RPMI7951 (cell line): ENCODE measurements at places on chromosomes 16 and 17. TPM values are rescaled to one million over a fixed set of nuclear protein-coding genes. Genes with fewer than 3 reads are reported as not detected.

DNA sequence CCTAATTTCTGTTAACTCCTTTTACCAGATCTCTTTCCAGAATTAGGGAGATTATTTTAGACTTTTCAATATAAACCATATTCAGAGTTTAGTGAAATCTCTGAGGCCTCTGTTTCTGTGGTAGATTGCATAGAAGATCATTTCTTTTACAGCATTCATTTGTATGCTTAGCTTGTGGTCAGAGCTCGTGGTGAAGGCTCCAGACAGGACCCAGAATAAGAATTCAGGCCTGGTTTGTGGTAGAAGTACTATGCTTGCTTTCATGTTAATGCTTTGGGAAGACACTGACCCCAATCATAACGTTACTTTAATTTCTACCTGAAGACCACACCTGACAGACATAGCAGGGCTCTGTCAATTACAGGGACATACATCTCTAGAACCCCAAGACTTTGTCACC, 258.1 kb downstream of the FTO start:
- no peak for DNase-seq

SPATA22 gene
- not detected in 2 replicates for total RNA-seq

- DNase-seq = peak; percentile 31
Measured at GRCh38 chr17:81712468-81713003, 452 bp downstream of the SLC25A10 start.

DNA sequence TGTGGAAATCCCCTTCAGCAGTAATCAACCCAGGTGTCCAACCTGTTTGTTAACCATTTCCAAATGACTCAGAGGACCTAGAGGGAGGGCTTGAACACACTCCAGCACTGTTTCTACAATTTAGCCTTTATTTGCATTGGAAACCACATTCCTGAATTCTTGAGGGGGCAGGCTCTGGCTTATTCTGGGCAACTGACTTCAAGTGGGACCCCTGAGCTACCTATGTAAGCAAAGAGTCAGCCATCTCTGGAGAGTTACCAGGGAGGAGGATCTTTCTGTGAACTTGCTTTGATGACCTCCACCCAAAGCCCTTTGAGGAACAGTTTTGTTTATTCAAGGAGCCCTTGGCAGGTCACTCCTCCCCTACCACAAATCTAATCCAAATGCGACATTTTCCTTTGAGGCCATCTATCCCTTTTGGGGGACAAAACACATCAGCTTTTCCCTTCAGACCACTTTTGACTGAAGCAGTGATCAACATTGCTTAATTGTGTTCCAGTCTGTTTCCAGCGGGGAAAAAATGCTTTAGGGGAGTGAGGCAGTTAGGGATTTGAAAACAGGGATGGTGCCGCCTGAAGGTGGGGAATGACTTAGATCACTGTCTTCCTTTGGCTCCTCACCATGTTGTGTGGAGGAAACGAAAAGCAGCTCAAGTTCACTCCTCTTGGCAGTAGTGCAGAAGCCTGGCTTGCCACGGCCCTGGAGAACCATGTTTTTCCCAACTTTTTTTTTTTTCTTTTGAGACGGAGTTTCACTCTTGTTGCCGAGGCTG, 46.2 kb downstream of the TUBD1 start:
- peak; percentile 85 for DNase-seq

DNA sequence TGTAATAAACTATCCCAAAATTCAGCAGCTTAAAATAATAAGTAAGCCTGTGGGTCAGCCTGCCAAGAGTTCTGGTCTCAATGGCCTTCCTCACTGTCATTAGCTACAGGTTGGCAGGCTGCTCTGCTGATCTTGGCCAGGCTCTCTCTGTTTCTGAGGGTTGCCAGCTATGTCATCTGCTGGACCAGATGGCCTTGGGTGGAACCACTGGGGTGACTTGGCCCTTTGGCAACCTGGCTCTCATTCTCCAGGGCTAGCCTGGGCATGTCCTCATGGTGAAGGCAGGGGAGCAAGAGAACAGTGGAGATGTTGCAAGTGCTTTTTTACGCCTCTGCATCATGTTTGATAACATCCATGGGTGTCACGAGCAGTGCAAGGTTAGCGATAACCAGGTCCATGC, 13.9 kb downstream of the ITGAM start:
- DNase-seq = no peak

- DNase-seq = peak; percentile 18
Measured at GRCh38 chr17:17780922-17781590, 55.7 kb downstream of the SREBF1 start.

KRT17 gene
- 35.9 and 48.9 TPM in 2 replicates for total RNA-seq

MYL4 gene
- total RNA-seq = not detected in 2 replicates

DNA sequence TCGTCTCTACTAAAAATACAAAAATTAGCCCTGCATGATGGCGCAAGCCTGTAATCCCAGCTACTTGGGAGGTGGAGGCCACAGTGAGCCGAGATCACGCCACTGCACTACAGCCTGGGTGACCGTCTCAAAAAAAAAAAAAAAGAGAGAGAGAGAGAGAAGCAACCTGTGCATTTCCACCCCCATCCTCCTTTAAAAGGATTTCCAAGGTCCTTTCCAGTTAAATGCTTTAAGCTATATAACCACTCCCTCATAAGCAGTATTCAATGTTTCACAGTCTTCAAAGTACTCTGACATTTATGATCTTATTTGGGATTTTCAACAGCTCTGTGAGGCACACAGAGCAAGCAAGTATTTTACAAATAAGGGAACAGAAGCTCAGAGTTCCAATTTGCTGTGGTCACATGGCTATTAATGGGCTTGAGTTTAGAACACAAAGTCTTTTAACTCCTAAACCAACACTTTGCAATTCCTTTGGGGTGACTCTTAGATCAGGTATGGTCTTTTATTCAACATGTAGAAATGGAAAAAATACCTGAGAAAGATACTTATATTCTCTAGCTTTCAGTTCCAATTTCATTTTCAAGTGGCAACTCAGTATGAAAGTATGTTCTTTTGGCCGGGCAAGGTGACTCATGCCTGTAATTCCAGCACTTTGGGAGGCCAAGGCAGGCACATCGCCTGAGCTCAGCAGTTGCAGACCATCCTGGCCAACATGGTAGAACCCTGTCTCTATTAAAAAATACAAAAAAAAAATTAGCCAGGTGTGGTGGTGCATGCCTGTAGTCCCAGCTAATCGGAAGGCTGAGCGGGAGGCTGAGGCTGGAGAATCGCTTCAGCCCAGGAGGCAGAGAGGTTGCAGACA, 31.3 kb downstream of the SPOP start:
- peak; percentile 71 for DNase-seq

CDR2L gene
- total RNA-seq = 8.4 and 8.9 TPM in 2 replicates

STX1B gene
- total RNA-seq = 0.29 and 0.60 TPM in 2 replicates

ATP2A3 gene
- 0.59 and 0.96 TPM in 2 replicates for total RNA-seq

GRCh38 chr17:59167571-59168001, 12.0 kb downstream of the PRR11 start:
- DNase-seq = peak; percentile 43

- DNase-seq = no peak
Measured at GRCh38 chr17:57102122-57102521, 17.1 kb downstream of the AKAP1 start.

TVP23C gene
- total RNA-seq = 7.3 and 9.7 TPM in 2 replicates

NLRC3 gene
- total RNA-seq = 0.12 TPM in 1 of 2 replicates, not detected in the other

DNA sequence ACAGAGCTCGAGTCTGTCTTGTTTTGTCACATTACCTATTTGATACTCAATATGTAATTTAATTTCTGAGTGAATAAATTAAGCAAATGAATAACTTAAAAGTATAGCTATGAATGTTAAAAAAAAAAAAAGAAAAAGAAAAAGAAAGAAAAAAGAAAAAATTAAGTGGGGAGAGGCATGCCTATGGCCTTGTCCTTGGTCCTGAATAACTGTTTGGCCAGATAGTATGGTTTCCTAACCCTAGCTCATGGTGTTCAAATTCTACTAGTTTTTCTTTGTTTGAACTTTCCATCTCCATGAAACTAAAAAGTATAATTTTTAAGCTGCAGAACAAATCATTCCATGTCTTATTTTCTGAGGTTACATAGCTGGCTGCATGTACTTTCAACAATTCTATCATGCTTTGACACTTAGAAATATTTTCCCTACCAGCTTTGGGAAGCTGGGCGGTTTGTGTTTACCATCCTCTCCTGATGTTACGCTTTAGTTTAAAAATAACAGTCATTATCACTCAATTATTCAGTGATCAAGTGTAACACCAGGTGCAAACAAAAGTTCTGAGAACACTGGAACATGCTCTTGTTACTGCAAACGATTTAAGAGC, 31.8 kb downstream of the TOX3 start:
- DNase-seq = no peak

DNA sequence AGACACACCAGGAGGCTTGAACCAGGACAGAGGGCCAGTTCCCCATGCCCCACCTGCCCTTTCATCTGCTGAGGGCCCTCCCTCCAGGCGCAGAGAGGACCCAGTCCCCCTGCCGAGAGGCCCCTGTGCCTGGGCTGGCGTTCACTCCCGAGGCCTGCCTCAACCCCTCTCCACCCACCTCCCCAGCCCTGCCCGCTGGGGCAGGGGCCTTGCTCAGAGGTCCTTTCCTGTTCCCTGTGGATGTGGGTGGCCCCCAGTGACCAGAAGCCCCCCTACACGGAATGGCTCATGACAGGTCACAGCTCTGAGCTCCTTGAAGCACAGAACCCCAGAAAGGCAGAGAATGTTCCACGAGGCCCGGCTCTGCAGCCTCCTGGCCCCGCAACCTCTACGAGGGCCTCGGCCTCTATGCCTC, 6.7 kb downstream of the TMC6 start:
- DNase-seq = no peak

SOX15 gene
- total RNA-seq = not detected in 2 replicates

DNA sequence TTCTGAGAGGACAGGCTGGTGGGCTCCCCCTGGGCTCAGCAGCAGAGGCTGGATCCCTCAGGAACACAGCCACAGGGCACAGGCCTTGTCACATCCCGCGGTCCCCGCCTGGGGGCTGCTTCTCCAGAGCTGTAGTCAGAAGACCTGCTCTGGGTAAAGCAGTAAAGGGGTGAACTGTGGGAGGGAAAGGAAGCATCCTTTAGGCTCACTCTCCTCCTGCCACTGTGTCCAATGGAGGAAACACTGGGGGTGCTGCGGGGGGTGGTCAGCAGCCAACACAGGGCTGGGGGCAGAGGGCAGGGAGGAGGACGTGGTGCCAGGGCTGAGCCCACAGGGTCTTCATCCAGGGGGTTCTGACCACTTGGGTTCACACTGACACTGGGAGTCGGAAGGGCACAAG, 5.0 kb upstream of the SLC38A8 start:
- no peak for DNase-seq

DNA sequence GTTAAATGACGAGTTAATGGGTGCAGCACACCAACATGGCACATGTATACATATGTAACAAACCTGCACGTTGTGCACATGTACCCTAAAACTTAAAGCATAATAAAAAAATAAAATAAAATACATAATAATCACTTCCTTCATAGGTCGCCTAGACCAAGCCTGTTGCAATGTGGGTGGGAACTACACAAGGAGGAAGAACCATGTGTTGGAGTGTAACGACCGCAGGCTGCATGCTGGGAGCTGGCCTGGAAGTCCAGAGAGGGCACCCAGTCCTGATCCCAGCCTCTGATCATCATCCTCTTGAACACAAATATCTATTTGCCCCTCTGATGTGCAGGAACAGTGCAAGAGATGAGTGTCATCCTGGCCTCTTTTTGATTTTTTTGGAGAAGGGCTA, 224.7 kb upstream of the ASIC2 start:
- no peak for DNase-seq

DNA sequence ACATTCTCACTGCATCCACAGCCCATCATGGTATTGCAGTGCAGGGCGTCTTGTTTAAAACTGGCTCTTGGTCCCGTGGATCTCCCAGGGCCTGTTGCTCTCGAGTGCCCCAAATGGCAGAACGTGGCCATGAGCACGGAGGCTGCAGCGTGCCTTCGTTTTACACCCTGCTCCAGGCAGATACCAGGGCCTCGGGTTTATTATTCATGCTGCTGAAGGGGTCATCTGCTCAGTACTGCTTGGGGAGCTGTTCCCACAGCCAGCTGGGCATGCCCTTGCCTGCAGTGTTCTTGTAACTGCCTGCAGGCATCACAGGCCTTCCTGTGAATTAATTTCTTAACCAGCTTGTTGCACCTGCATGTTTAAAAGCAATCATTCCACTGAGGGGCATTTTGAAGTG, 129.7 kb upstream of the CHMP6 start:
- DNase-seq = no peak

DNA sequence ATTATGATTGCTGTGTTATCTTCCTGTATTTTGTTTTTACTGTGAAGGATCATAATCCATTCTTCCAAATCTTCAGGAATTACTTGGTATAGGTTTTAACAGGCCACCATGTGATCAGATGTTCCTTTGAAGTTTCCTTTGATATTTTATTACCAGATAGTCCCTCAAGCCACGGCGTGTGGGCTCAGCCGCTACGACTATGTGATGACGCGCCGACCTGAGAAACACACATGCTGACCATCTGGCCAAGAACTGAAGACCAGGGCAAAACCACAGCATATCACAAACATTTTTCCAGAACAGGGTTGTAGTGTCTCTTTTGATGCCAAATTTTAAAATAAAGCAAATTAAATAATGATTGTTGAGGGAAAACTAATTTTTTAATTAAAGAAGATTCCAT, 47.3 kb downstream of the ZCCHC14 start:
- peak; percentile 92 for DNase-seq

MEIOC gene
- total RNA-seq = under 0.01 and 0.20 TPM in 2 replicates

ITGA2B gene
- 0.36 and 0.68 TPM in 2 replicates for total RNA-seq

SDK2 gene
- 1.1 and 1.6 TPM in 2 replicates for total RNA-seq

GSG1L gene
- not detected in 2 replicates for total RNA-seq
